Stimulated activated CD4-positive, alpha-beta T cell treated with anti-CD3 and anti-CD28 coated beads, Interleukin-4, amount 100 ng/mL, for 4 hours (primary cell): ENCODE measurements at places on chromosomes 7 and 10.

DNA sequence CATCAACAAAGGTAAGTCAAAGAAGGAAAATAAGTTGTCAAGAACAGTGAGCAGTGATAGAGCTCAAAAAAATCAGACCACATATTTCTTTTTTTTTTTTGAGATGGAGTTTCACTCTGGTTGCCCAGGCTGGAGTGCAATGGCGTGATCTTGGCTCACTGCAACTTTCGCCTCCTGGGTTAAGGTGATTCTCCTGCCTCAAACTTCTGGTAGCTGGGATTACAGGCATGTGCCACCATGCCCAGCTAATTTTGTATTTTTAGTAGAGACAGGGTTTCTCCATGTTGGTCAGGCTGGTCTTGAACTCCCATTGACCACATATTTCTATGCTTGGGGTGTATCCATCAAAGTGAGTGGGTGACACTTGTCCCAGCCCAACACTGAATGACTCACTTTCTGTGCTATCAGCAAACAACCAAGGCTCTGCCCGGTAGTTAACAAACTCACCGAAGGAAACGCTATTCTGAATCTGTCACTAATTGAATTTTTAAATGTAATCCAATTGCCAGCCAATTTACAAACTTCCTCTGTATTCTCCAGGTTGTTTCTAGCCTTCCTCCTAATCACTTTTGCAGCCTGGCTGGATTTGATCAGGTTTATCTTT lies 19.6 kb upstream of the SMNDC1 start:
- no peak for DNase-seq

DNA sequence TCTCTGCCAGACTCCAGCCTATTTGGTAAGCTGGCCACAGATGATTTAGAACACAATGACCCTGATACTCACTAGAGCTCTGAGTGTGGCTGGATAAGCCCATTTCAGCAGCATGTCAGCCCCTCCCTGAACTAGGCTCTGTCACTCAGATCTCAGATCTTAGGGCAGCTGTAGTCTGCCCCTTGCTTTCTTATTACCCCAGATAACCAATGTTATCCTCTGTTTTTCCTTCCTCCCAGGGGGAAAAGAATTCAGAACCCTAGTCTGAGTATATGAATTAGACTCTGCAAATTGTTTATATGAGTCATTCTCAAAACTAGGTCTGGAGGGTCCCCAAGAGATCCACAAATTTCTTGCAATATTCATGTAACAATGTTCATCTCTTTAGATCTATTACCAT lies 286.2 kb downstream of the KCNMA1 start:
- no peak for DNase-seq

- no peak for DNase-seq
These were observed 120.1 kb downstream of the ELAPOR2 start for GRCh38 chr7:86939197-86939814.

GRCh38 chr10:43188702-43189101 lies 50.5 kb downstream of the CSGALNACT2 start:
- no peak for DNase-seq

DNA sequence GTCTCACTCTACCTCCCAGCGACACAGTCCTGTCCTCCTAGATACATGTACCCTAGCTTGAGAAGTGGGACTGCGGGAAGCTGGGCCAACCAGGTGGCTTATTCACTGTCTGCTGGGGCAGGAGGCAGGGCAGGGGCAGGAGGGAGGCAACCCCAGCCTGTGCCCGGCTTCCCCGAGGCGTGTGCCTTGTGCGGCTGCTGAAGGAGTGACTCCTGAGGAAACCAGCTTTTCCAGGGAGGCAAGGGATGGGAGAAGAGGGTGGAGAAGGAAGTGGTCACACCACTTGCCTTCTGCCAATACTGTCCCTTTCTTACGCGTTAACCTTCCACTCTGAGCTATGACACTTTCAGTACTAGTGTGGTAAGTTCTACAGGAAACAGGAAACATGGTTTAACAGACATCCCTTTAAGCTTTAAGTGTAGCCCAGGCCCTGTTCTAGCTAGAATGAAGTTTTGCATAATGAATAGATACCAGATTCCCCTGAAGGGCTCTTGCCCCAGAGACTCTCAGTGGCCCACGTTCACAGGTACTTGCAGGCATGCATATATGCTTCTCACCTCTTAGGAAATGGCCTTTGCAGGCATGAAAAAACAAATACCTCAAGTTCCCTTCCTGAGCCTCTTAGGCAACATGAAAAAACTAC lies 40.6 kb downstream of the SYPL1 start:
- no peak for DNase-seq

DNA sequence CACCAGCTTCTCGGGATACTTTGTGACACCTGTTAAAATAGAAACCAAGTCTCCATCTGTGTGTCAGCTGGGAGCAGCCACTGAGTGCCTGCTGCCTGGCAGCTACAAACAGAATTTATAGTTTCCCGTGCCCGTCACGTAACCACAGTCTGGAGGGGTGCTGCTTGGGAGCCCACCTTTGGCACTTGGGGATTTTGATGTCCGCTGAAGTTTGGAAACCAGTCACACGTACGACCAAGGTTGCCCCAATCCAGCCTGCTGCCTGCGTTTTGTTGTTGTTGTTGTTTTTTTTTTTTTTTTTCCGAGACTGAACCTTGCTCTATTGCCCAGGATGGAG lies 1.6 kb downstream of the TRRAP start:
- DNase-seq = no peak
